ENCODE measurements at places on chromosomes 4 and X.

DNA sequence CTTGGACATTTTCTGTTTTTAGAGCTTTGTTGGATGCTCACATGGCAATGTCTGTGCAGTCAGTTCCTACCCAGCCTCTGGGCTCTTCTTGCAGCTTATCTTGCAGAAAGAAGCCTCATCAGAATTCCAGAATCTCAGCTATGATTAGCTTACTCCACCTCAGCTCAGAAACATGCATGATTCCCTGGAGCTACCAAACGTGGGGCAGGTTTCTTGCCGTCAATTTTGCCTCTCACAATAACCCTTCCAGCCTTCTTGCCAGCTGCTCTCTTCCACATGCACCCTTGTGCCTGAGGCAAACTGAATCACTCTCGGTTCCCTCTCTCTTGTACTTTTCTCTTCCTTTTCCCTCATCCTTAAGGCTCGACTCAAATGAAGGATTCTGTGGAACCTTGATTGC lies 141.4 kb downstream of the PTTG2 start:
- no peak for DNase-seq

DNA sequence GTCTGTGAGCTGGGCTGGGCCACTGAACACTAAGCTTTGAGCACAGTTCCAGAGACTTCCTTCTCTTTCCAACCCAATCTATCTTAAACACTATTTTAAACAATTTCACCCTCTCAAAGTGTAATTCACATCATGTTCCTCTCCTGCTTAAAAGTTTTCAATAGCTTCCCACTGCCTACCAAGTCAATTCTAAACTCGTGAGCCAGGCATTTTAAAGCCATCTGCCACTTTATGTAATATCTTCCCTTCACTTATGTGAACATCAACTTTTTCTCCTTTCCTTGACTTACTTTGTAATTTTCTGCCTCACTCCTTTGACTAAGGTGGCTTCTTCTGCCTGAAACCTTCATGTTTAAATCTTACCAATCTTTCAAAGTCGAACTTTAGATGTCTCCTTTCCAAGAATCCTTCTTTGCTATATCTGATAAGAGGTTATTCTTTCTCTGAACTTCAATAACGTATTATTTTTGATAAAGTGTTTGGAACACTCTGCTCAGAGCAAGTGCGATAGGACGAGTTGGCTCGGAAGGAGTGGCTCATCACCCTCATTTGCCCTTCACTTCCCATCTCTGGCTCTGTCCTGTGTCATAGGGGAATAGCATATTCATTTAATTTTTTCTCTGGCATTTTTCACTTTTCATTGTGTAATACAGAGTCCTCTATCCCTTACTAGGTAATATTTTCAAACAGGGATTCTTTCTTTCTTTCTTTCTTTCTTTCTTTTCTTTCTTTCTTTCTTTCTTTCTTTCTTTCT lies 13.0 kb upstream of the SPARCL1 start:
- DNase-seq = no peak

DNA sequence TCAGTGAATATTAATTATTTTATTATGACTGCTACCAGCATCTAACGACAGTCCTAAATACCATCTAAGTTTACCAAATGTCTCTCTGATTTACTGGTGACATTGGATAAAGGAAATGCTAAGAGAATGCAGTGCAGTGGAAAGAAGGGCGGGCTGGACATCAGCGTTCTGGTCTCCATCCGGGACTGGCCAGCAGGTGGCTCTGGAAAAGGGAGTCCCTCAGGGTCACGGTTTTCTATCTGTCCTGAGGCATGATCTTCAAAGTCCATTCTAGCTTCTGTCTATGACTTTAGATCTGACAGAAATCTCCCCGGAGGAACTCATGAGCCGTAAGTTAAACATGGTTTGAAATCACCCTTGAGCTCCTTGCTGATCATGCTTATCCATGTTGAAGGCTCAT lies 3.3 kb downstream of the TRIM2 start:
- DNase-seq = no peak

DNA sequence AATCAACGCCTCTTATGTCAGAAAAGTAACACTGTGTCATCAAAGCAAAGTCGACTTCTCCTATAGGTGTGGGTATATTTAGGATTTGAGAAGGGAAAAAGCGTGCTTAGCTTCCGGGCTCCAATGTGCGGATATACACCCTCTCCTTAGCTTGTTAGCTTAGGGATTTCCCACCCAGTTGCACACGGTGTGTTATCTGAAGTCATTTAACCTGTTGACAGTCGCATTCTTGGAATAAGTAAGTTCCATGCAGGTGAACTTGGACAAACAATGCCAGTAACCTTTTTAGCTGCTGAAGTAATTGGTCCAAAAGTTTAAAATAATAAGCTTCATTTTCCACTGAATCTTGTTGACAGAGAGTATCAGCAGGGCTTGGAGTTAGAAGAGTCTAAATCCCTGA lies 113.7 kb downstream of the SHROOM3 start:
- DNase-seq = no peak

GRCh38 chr4:173958445-173958844 lies 325.0 kb downstream of the FBXO8 start:
- DNase-seq = no peak

DNA sequence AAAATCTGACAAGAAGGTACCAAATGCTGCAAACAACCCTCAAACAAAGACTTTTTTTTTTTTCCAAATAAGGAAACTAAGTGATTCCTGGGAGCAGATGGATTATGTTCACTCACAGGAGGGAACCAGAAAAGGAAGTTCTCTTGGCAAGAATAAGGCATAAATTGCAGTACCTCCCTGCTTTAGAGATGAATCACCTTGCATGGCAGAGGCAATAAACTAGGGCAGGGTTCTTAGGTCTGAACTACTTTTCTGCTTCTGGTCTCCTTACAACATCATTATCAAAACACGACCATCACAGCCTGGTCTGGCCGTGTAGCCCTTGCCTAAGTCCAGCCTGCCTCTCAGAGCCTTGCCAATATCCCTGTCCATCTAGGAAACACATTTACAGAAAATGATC lies 6.3 kb downstream of the TMEM31 start:
- no peak for DNase-seq

DNA sequence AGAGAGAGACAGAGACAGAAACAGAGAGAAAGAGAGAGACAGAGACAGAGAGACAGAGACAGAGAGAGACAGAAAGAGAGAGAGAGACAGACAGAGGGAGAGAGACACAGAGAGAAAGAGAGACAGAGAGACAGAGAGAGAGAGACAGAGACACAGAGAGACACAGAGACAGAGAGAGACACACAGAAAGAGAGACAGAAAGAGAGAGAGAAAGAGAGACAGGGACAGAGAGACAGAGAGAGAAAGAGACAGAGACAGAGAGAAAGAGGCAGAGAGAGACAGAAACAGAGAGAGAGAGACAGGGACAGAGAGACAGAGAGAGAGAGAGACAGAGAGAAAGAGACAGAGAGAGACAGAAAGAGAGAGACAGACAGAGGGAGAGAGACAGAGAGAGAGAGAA lies 52.9 kb downstream of the CRLF2 start:
- DNase-seq = no peak

DNA sequence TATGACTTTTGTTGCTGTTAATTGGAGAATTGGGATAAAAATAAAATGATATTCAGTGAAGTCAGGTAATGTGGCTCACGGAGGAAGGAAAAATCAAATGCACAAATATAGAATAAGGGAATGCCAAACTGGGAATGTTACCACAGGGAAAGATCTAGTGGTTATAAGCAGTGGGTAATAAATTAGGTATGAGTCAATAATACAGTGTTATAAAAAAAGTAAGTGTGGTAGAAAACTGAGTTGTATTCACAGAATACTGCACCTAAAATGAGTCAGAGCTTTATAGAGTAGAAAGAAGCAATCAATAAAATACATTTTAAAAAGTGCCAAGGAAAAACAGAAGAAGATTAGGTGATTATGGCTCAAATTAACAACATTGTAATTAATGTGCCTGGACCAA lies 34.5 kb downstream of the INTS12 start:
- no peak for DNase-seq
